ENCODE measurements at places on chromosomes 12 and 14.
A peak's percentile ranks its signal among the peaks of the same experiment; 100 is the strongest.

DNA sequence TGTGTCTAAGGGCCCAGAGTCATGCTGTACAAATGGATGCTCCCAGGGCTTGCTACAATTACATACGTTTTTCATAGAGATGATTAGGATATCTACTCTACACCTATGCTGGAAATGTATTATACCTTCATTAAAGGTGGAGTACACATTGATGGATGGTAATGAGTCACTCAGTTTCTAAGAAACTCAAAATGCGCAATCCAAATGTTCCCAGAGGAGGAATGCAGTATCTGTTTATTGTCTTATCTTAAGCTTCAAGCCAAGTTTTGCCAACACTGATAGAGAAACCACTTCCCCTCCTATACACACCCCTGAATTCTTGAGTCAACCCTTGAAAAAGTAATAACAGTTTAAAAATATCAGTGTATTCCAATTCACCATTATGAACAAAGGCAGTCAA, 266.6 kb upstream of the FAR2 start:
- no peak for DNase-seq

GRCh38 chr12:49296034-49296835, 1.3 kb downstream of the PRPH start:
- peak; percentile 33 for DNase-seq

DNA sequence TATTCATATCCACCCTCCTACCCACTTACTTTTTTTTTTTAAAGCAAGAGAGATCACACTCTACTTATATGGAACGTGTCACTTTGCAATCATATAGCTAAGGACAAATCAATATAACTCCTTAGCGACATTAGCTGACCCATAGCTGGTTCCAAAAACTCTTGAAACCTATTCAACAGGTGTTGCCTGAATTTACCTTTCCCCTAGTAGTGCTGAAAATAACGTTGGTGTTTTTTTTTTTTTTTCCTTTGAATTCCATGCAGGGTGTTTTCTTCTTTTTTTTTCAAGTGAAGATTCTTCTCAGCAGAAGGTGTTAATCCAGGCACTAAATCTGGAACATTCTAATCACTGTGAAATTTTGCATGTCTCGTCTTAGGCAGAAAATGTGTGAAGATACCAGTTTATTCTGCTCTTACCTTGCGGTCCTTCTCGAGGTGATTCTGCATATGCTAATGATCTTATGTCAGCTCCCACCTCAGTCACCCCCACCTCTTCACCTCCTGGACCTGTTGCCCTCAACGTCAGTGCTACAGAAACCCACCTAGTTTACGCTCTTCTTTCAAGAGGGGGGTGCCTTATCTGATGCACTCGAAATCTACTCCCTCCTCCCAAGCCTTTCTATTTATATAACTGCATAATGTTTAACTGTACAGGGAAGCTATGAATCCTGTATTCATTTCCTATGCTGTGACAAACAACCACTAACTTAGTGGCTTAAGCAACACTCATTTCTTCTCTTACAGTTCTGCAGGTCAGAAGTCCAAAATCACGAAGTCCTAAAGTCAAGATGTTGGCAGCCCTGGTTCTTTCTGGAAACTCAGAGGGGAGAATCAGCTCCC, 7.1 kb upstream of the VPS37B start:
- no peak for DNase-seq

GRCh38 chr14:94673071-94673470, 60.9 kb downstream of the SERPINA3 start:
- no peak for DNase-seq

DNA sequence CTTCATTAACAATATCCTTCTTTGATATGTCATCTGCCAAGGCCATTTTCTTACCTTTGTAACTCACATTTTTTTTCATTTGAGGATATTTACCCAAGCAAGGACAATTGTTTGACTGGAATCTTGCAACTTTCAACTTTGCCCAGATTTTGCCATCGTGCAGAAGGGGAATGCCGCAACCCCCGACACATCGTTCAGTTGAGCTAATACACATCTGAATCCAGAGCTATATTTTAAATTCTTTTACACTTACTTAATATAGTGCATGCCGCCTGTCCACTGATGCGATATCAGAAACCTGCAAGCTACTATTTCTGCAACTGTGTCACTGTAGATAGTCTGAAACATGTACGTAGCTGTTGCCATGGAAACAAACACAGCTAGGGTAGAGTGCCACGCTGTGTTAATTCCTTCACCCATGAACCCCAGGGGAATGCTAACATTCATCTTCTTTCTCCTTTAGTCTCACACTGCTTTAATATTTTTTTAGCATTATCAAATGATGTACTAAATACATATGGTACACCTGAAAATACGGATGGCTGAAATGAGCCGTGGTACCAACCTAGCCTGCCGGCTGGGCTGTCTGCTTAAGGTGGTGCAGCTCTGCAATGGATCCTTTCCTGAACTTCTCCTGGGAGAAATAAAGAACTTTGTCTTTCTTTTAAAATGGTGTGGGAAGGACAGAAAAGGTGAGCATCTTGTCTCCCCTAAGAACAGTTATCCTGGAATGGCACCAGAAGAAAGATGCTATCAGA, 77.0 kb upstream of the FOXN3 start:
- no peak for DNase-seq

GRCh38 chr14:90545966-90546751, 149.3 kb downstream of the CALM1 start:
- DNase-seq = no peak

DNA sequence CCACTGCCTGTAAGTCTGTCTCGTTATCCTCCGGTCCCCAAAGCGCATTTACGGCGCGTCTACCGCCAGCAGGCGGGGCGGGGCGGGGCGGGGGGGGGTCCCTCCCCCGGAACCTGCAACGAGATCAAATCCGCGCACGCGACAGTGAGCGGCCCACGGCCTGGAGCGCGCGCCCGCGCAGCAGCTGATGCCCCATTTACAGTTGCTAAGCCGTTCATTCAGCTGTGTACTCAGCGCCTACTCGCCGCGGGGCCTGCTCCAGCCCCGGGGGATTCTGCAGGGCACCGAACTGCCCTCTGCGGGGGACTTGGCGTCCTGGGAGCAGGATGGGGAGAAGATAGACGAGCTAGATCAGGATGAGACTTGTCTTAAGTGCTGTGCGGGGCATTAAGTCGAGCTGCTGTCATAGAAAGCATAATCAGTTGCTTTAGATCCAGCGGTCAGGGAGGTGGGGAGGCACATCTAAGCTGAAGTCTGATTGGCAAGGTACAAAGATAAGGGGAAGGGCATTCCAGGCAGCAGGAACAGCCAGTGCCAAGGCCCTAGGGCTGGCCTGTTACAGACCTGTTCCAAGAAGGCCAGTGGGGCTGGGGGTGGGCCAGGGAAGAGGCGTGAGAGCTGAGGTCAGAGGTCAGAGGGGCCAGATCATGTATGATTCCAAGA, 1.4 kb upstream of the CCDC85C start:
- DNase-seq = peak; percentile 68

DNA sequence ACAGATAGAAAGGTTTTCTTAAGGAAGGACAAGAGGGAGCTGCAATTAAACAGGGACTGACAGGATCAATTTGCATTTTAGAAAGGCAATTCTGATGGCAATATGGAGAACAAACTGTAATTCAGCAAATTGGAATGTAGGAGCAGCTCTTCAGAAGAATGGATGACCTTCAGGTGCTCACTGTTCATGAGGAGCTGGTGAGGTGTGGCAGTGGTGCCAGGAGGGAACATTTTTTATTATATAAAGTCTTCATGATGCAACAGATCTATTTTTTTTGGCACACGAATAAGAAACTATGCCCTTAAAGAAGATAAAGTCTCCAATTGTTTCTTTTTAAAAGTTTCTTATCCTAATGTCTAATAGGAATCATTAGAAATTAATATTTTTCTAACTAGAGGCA, 151.7 kb downstream of the SLC38A4 start:
- no peak for DNase-seq
